Endothelial cell of umbilical vein (primary cell): ENCODE measurements at places on chromosomes 4 and X. TPM values are rescaled to one million over a fixed set of nuclear protein-coding genes. Genes with fewer than 3 reads are reported as not detected.
A peak's percentile ranks its signal among the peaks of the same experiment; 100 is the strongest.

- no peaks in the 10 kb centered on the region for H3K4me1 ChIP-seq
- no peak overlapping the region for H3K4me3 ChIP-seq
- DNase-seq, result no peak
- H3K27ac ChIP-seq, result no peak overlapping the region
- H3K27me3 ChIP-seq, result no peaks in the 10 kb centered on the region
- H3K36me3 ChIP-seq, result no peaks in the 10 kb centered on the region
Measured at GRCh38 chr4:57280481-57280880, 170.3 kb upstream of the IGFBP7 start.

DNA sequence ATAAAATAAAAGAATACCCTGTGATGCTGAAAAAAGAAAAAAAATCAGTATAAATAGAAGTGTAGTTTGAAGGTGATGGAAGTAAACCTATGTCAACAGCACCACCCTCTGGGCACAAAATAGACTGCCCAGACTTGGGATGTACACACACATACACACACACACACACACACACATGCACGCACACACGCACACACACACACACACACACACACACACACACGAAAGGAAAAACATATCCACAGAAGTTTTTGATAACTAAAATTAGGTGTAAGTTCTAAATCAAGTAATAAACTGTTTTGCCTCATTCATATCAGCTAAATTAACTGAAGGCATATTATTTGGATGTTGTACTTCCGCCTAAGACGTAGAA lies 40.5 kb downstream of the ANXA5 start:
- H3K36me3 ChIP-seq, result no peaks in the 10 kb centered on the region
- no peaks in the 10 kb centered on the region for H3K4me1 ChIP-seq

Gene FGG
- not detected in 2 replicates for total RNA-seq

GRCh38 chrX:20378233-20378920 lies 111.7 kb upstream of the RPS6KA3 start:
- DNase-seq, result no peak
- no peaks in the 10 kb centered on the region for H3K27me3 ChIP-seq
- no peak overlapping the region for H3K27ac ChIP-seq
- H3K4me3 ChIP-seq, result no peak overlapping the region
- H3K4me1 ChIP-seq, result no peaks in the 10 kb centered on the region

- no peaks in the 10 kb centered on the region for H3K27me3 ChIP-seq
- H3K4me3 ChIP-seq, result no peak overlapping the region
- no peaks in the 10 kb centered on the region for H3K36me3 ChIP-seq
- DNase-seq, result peak; percentile 11
- no peak overlapping the region for H3K27ac ChIP-seq
- no peaks in the 10 kb centered on the region for H3K4me1 ChIP-seq
Measured at GRCh38 chrX:111869639-111870034, 6.3 kb upstream of the TRPC5OS start.

DNA sequence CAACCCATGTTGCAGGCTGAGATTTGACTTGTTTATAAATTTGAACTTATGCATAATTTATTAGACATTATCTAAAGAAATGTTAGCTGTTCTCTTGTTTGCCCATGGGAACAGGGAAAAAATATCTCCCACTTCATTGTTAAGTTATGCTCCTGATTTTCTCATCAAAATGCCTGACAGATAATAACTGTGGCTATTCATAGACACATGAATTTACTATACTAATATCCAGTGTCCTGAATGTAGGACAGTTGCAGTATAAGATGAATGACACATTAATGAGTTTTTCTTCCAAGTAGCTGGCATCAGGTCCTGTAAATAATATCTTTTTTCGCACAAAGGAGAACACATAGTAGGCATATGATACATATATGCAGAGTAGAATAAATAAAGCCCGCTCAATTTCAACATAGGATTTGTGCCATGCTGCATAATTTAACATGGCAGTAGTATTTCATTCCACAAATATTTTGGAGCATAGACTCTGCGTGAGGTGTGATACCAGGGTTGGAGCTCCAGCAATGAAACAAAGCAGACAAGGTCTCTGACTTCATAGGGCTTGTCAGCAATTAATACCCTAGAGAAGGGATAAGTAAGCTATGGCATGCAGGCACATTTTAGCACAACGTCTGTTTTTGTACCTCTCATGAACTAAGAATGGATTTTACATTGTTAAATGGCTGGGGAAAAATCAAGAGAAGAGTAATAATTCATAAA lies 40.4 kb upstream of the DDX53 start:
- no peak overlapping the region for H3K4me3 ChIP-seq
- no peaks in the 10 kb centered on the region for H3K4me1 ChIP-seq
- H3K36me3 ChIP-seq, result no peaks in the 10 kb centered on the region
- no peaks in the 10 kb centered on the region for H3K27me3 ChIP-seq

DNA sequence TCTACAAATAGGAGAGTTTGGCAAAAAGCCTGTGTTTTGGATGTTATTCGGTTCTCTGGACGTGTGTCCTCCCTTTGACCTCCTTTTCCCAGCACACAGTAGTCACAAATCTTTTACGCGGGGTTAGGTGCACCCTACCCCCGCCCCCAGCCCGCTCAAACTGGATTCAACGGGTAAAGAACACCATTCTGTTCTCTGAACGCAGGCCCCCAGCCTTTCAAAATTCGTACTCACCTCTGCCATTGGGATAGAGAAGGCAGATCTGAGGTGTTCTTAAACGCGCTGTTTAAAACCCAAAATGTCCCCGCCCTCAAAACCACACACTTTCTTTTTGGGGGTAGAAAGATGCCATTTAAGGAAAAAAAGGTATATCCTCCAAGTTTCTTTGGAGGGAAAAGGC lies 2.7 kb downstream of the LEF1 start:
- no peak overlapping the region for H3K4me3 ChIP-seq
- H3K27me3 ChIP-seq, result peaks cover 60% of the 10 kb centered on the region
- peaks cover 12% of the 10 kb centered on the region for H3K4me1 ChIP-seq
- H3K27ac ChIP-seq, result no peak overlapping the region
- no peak for DNase-seq
